ENCODE measurements at places on chromosomes 16 and 17.

DNA sequence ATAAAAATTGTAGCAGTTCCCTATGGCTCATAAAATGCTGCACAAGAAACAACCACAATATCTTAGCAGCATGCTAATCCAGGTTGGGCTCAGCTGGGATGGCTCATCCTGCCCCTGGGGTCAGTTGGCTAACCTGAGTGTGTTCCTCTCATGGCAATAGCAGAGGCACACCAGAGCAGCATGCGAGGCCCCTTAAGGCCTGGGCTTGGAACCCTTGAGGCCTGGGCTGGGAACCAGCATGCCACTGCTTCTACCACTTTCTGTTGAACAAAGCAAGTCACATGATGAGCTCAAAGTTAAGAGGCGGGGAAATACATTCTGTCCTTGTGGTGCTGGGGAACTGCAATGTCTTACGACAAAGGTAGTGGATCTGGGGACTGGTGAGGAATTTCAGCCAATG is 154.4 kb upstream of the FOXF1 start:
- no peak for DNase-seq

DNA sequence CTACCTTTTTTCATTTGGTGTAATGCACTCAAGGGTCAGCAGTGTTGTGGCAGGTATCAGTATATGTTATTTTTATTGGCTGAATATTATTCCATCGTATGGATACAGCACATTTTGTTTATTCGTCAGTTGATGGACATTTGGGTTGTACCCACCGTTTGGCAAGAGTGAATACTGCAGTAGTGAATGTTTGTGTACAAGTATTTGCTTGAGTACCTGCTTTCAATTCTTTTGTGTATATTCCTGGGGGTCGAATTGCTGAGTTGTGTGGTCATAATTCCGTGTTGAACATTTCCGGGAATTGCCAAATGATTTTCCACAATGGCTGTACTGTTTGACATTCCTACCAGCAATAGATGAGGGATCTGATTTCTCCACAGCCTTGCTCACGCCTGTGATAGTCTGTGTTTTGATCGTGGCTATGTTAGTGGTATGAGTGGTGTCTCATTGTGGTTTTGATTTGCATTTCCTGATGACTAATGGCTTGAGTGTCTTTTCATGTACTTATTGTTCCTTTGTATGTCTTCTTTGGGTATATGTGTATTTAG is 108.4 kb downstream of the OR1D5 start:
- DNase-seq = no peak

DNA sequence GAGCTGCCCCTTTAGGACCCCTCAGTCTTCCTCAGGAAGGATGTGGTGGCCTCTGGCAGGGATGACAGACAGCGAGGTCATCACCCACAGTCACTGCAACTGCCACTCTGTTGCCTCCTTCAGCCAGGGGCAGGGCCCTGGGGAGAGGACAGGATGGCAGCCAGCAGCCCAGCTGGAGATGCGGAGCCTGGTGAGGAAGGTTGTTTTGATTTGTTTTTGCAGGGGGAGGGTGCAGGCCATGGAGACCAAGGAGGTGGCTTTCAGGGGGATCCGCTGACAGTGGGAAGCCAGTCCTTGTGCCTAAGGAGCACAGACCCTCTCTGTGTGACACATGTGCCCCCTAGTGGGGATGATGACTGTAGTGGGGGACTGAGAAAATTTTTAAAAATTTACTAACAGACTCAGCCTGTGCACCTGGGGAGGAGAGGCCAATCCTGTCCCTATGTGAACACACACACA is 7.4 kb downstream of the PRCD start:
- peak; percentile 42 for DNase-seq

- no peak for DNase-seq
These were observed 26.0 kb downstream of the NECAB2 start for GRCh38 chr16:83994087-83994486.

DNA sequence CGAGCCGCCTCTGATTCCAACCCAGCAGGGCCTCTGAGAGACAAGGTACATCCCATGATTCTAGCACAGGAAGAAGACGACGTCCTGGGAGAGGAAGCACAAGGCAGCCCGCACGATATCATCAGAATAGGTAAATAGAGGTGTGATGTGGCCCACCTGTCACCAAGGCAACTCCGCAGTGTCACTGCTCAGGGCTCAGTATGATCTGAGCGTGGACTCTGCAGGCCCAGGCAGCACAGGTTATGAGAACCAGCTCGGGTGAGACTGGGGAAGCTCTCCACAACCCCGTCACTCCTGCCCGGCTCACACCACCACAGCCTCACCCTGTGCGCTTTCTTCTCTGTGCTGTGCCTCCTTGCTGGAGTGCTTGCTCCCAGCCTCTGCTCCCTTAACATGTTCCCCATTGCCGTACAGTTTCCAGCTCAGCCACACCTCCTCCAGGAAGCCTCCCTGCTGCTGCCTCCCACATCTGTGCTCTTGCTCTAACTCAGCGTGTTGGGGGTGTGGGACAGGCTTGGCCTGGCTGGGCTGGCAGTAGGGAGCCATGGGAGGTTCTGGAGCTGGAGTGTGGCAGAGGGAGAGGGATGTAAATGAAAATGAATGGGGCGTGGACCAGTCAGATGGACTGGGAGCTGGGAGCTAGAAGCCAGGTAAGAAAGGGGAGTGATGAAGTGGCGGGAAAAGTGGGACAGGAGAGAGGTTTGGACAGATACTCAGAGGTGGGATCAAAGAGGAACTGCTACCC is 7.7 kb downstream of the METTL22 start:
- no peak for DNase-seq

DNA sequence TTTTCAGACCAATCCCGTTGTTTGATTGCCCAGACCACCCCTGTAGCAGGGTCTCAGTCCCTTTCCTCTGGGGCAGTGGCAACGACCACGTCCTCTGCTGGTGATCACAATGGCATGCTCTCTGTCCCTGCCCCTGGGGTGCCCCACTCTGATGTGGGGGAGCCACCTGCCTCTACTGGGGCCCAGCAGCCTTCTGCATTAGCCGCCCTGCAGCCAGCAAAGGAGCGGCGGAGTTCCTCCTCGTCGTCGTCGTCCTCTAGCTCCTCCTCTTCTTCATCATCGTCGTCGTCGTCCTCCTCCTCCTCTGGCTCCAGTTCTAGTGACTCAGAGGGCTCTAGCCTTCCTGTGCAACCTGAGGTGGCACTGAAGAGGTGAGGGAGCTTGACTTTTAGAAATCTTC is 9.2 kb downstream of the ELOB start:
- DNase-seq = no peak

DNA sequence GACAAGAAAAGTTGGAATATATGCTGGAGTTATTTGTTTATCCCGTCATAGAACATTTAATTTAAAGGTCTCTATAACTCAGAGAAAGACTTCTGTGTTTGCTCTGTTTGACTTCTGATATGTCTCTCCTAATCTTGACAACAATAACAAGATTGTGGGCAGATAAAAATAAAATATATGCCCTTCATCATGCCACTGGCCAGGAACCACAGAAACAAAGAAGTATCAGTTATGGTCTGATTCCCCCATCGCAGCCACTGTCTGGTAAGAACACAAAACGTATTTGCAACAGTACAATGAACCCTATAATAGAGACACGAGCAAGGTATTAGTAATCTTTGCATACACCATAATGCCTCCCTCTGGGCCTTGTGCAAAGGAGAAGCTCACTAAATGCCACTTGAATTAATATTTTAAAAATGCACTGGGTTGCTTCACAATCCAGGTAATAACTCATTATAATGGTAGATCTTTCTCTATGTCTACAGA is 1498.3 kb downstream of the CDH11 start:
- no peak for DNase-seq

- DNase-seq = peak; percentile 92
These were observed 37.3 kb downstream of the SMG6 start for GRCh38 chr17:2266045-2266864.

GRCh38 chr16:3143598-3144320 is 8.9 kb downstream of the ZNF213 start:
- no peak for DNase-seq

GRCh38 chr17:54795046-54795445 is 105.6 kb upstream of the TOM1L1 start:
- no peak for DNase-seq

DNA sequence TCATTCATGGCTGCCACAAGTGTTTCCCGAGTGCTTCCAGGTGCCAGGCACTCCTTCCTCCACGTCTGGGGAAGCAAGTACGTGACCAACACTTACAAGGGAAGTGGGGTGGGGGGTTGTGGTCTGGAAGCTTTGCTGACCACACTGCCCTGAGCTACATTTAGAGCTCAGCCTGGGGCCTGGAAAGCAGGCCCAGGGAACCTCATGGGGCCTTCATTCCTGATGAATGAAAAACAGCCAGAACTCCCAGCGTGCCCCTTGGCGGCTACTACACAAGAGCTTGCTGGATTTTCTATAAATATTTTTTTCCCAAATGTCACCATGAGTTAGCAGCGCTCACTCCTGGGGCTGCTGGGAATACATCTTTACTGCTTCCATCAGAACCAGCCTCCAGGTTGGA is 73.3 kb downstream of the ABCC12 start:
- DNase-seq = no peak

GRCh38 chr16:71311553-71312158 is 22.5 kb upstream of the CMTR2 start:
- peak; percentile 52 for DNase-seq

DNA sequence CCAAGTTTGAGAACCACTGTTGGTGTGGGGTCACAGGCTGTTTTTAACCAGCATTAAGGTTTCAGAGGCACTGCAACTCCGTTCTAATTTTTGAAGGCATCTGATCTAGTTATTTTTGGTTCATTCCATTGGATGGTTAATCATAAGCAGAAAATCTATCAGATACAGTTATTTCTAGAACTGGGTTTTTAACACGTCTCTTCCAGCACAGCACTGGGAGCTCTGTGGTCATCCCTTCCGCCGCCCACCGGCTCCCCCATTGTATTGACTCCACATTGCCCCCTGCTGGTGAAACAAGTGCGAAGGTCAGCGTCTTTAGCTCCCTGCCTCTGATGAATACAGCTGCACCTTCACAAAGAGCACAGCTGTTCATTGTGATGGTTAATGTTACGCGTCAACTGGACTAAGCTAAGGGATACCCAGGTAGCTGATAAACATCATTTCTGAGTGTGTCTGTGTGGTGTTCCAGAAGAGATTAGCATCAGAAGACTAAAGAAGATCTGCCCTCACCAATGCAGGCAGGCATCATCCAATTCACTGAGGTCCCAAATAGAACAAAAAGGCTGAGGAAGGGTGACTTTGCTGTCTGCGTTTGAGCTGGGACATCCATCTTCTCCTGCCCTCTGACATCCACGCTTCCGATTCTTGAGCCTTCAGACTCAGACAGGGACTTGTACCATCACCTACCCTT is 8.5 kb downstream of the CCL18 start:
- peak; percentile 59 for DNase-seq

GRCh38 chr16:1044460-1045309 is 27.9 kb upstream of the SSTR5 start:
- DNase-seq = no peak

DNA sequence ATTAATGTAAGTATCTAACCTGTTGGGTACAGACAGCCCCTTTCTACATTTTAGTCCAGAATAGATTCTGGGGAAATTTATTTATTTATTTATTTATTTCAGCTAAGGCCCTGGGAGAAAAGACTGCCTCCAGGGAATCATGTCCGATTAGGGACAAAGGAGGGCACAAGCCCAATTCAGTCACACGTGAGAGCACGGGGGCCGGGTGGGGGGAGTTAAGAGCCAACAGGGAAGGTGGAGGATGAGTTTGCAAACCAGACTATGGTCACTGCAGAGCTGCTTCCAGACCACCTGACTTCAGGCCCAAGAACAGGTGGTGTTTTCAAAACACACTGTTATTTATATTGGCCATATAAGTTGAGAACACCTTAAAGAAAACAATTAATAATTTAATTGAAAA is 1.6 kb upstream of the ZFHX3 start:
- DNase-seq = no peak

GRCh38 chr16:12819126-12820117 is 15.7 kb upstream of the CPPED1 start:
- DNase-seq = peak; percentile 57

- DNase-seq = no peak
These were observed 8.1 kb downstream of the CNP start for GRCh38 chr17:41974658-41975057.

- DNase-seq = no peak
These were observed 369.8 kb downstream of the UTP18 start for GRCh38 chr17:51630101-51630671.

GRCh38 chr16:75957870-75958269 is 231.6 kb upstream of the CPHXL start:
- no peak for DNase-seq

GRCh38 chr17:15480204-15480603 is 12.8 kb upstream of the CDRT4 start:
- DNase-seq = no peak

DNA sequence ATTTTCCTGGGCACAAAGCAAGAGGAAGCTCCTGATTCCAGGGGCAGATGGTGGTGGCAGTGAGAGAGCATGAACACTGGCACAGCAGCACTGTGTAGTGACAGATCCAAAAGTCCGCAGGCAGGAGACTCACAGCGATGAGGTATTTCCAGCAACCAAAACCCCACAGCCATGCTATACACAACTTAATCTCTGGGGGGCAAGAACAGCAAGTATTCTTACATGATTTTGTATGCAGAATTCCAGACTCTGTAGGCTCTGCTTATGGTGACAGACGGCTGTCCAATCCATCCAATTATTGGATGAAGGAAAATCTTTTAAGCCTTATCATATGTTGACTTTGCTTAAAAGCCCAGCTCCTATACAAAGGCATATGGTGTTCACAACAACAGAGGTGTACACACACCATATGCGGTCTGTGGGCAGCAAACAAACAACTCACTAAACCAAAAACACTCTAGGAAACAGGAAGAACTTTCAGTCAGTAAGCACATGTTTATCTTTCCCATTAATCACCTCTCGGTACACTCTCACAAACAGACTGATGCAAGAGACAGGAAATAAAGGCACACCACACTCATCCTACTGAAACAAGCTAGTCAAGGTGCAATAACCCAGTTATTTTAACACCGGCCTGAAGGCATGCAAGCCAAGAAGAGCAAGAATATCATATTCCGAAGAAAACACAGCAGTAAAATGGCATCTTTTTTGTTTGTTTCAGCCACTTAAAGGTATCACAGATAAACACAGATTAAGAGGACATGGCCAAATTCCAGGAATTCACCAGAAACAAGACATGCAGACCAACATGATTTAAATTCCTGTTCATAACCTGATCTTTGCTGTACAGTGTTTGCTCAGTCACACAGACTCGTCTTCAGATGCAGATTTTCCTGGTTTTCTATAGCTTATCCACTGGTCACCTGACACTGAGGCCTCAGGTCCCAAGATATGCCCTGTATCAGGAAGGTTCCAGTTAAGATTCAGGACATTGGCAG is 47.8 kb downstream of the ERN1 start:
- DNase-seq = no peak

GRCh38 chr17:71460943-71461342 is 659.9 kb upstream of the SOX9 start:
- no peak for DNase-seq

DNA sequence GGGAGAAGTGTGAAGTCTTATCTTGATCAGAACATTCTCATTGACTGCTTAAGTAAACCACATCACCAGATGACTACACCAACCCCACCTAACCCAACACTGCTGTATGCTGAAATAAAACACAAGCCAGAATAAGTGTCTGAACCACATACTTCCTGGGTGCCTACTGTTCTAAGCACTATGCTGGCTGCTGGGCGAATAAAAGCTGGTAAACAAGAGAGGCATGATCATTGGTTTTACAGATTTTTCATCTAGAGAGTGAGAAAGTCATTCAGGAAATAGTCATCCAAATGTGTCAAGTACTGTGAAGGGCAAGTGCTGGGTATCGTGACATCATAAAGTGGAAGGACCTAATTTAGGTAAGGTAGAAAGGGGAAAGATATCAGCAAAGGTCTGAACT is 199.0 kb upstream of the SOX9 start:
- DNase-seq = peak; percentile 22

- DNase-seq = no peak
These were observed 39.9 kb upstream of the MRC2 start for GRCh38 chr17:62587554-62587953.
